ENCODE measurements at places on chromosomes 16 and 17.
A peak's percentile ranks its signal among the peaks of the same experiment; 100 is the strongest.

DNA sequence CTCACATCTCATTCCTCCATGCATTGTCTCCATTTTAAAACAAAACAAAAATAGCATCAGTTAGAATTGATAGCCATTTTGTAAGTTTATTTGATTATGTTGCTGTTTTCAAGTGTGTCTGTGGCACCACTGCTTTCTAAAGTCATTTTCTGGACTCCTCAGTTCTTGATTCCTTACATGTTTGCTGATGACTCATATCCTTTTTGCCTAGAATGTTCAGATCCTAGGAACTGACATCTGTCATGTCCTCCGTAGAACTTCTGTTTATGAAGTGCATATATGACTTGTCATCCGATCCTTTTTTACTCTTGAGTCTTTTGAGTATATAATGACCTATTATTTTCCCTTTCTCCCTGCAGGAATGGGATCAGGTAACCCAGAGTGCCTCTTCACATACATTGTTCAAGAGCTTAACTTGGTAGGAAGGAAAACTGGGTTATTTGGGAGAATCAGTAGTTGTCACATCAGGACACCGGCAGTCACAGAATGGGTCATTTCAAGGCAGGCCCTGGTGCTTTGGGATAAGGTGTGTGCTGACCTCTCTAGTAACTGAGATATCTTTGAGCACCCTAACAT, 69.2 kb downstream of the MAP2K4 start:
- no peak for DNase-seq

DNA sequence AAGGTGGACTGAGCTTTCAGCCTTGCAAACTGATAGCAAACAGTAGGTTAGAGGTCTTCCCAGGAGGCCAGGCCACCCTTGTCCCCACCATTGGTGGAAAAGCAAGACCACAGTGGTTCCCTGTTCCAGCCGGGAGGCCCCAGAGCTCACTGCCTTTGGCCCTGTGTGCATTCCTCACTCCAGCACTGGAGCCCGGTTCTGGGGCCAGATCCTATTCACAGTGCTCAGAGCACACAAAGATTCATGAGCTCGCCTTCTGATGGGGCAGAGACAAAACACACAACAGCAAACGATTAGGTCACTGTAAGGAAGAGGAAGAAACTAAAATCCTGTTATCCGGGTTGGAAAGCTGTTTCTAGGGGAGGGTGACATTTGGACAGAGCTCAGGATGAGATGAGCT, 5.6 kb upstream of the PGS1 start:
- DNase-seq = no peak

DNA sequence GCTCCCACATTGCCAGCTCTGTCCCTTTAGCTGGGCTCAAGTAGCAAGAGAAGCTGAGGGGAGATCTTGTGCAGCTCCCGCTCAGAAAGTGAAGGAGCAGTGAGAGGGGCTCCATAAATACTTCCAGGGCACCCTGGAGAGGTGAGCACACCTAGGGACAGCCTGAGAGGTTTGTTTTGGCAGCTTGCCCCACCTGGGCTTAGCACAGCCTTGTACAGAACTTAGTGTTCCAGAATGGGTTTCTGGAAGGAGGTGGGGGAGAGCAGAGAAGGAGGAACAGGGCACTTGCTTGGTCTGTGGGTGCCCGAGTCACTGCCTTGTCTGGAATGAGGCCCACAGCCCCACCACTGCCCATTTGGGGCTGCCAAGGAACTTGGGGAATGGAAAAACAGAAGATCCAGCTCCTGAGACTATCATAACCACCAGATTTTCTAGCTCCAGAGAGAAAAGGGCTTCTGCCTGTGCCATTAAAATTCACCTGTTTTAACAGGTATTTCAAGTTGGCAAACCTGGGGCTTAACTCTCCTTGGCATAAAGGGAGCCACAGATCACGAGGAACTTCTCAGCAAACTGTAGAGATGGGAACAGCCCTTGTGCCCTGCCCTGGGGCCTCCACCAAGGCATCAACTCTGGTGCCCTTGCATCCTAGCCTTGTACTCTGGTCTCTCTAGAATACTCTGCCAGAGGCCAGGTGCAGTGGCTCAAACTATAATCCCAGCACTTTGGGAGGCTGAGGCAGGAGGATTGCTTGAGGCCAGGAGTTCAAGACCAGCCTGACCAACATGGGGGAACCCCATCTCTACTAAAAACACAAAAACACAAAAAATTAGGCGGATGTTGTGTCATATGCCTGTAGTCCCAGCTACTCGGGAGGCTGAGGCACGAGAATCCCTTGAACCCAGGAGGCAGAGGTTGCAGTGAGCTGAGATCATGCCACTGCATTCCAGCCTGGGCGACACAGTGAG, 1.9 kb downstream of the PRR15L start:
- DNase-seq = no peak

DNA sequence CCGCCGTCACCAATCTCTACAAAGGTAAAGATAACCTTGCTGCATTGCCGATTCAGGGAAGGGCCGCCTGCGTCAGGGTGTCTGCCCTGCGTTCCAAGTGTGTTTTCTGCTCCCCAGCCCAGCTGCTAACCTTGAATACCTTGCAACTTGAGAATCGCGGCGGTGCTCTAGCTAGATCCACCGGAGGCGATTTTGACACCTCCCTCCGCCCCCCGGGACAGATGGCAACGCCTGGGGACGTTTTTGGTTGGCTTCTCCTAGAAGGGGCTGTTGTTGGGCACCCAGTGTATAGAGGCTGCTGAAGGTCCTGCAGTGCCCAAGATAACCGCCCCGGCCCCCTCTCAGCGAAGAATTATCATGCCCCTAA, 1.5 kb downstream of the HAPSTR1 start:
- no peak for DNase-seq

GRCh38 chr16:56613706-56614105, 5.3 kb downstream of the MT2A start:
- DNase-seq = no peak

DNA sequence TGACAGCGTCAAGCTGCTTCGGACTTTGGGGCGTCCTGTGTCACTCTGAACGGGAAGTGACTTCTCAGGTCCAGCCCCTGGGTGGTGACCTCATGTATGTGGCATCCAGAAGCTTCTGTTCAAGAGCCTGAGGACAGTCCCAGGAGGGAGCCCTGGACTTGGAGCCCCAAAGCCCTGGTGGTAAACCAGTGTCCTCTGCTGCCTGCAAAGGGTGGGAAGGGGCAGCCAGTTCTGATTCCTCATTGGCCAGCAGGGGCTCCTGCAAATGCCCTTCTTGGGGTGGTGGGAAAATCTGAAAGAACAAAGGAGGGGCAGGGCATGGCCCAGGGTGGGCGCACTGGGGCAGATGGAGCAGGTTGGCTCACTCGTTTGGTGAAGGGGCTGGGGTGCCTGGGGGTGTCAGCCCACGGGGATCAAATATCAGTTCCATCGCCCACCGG, 1.6 kb downstream of the OSGIN1 start:
- DNase-seq = peak; percentile 54

DNA sequence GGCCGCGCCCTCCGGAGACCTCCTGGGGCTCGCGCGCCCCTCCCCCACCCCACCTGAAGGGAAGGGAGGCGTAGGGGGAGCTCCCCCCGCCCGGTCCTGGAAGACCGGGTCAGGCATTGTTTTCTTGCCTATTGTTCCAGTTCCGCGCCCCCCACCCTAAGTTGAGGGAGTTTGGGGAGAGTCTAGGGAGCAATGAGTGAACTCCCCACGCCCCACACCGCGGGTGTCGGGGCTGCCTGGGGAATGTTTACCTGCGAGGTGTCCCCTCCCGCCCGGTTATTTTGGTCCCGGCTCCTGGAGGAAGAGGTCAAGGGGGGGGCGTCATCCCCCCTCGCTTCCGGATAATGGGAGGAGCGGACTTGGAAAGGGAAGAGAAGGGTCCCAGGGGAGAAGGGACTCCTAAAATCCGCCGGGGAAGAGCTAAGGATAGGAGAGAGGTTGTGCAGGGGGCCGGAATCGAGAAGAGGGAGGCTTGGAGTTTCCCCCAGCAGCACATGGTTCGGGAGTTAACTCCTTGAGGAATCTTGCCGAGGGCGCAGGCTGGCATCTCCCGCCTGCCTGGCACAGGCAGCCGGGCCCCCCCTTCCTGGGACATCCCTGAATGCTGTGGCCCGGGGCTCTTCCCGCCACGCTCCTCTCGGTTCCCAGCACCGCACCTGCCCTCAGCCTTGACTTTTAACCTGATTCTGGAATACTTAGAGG, 881 bp downstream of the MLLT6 start:
- DNase-seq = no peak

DNA sequence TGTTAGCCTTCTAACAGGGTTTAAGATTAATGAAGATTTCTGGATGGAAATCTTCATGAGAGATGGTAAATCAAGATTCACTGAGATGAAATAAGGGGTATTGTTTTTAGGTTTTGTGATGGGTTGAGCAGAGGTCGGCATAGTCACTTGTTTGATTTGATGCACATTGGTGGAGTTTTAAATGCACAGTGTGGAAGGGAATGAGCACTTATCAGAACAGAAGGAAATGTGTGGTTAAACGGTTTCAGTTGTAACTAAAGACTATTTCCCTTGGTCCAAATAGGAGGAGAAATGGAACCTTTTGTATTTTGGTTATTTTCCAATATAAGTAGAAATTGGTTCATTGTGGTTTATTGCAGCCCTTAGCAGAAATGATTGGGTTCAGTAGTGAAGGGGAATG, 34.1 kb downstream of the CBFB start:
- DNase-seq = no peak

DNA sequence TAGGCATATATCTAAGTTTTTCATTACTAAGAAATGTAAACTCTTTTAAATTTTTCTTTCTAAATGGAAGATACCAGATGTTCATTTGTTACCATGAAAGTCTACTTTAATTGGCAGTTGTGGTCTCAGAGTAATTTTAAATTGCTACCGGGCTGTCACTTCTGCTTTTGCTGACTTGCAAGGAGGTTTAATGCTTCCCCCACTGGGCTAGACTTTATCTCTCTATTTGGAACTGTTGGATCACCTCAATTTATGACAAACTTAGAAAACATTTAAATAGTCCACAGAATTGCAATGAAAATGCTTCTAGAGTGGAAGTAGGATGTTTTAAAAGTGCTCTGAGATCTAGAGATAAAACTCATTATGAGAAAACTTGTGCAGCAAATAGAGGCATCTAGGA, 479.8 kb upstream of the GOT2 start:
- no peak for DNase-seq

DNA sequence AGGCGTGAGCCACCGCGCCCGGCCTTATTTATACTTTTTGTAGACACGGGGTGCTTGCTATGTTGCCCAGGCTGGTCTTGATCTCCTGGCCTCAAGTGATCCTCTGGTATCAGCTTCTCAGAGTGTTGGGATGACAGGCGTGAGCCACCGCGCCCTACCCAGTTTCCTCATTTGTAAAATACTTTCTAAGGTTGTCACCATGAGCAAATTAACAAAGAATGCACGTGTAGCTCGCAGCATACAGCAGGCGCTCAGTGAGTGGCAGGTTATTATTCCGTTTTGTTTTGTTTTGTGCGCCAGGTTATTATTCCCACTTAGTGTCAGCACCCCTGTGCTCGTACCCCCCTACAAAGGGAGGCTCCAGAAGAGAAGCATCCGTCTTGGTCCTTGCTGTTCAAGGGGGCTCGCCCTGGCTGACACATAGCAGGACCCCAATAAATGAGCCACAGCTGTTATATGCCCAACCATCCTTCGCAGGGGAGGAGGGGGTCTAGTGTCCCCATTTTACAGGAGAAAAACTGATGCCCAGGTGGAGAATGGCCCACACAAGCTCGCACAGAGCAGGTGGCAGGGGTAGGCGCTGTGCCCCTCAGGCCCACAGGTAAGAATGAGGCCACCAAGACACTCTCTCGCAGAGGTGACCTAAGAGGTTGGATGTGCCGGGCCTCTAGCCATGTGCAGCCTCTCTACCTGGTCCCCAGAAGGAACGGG, 686 bp upstream of the MIEF2 start:
- DNase-seq = peak; percentile 56

GRCh38 chr16:73213732-73214455, 166.0 kb upstream of the ZFHX3 start:
- no peak for DNase-seq

GRCh38 chr17:49443862-49444261, 29.2 kb upstream of the PHB1 start:
- DNase-seq = no peak

GRCh38 chr16:25038239-25038954, 23.2 kb upstream of the ARHGAP17 start:
- DNase-seq = no peak

DNA sequence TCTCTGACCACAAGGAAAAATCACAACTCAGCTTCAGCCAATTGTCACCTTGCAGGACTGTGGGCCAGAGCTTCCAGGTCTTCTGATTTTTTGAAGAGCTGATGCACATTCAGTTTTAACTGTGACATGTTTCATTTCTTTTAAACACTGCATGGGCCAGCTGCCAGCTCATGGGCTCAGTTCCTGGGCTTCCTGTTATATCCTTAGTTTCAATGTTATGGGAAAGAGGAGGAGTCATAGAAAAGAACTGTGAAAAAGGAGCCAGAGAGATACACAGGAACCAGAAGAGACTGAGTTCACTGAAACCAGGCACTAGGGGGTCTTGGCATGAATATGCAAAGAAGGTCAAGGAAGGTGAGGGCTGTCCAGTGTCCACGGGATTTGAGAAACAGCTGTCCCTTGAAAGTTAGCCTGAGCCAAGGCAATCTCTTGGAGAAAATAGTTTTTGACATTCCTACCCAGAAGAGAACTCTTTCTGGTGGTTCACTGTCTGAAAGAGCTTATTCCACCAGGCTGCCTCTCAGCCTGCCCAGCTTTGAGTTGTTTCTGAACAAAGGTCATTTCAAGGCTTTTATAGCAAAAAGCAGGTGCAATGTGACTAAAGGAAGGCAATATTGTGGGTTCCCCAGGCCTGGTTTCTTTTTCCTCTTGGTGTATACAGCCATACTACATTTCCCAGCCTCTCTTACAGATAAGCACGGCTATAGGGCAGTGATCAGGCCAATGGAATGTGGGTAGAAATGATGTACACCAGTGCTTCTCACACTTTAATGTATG, 10.5 kb downstream of the PDILT start:
- DNase-seq = no peak

- DNase-seq = no peak
Measured at GRCh38 chr16:59487067-59487466, 753.0 kb upstream of the GOT2 start.

- DNase-seq = peak; percentile 64
Measured at GRCh38 chr16:67198238-67198734, 645 bp upstream of the ELMO3 start.

DNA sequence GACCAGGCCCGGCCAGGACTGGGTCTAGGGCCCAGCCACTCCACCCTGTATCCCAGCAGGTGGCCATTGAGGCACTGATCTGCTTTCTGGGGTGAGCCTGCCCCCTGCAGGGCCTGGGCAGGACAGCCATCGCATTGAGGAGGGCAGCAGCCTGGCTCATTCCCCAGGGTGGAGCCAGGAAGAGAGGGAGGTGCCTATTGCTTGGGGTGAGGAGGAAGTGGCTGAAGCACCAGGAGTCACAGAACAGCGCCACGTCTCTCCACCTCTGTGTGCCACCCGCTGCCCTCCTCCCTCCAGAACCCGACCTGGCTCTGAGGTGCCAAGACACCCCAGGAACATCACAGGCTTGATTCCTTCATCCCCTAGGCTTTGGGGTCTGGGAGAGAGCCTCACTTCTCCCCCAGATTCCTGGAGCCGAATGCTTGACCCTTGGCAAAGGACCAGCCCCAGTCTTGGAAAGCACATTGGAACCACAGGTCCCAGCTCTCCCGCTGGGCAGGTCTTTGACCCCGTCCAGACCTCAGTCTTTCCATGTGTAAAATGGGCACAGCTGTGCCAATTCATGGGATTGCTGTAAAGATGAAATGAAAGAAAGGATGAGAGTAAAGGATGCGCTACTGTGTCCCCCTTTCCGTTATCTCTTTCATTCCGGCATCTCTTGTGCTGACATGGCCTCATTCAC, 7.2 kb upstream of the KRT36 start:
- DNase-seq = peak; percentile 87

GRCh38 chr17:34178092-34178491, 77.0 kb upstream of the CCL2 start:
- DNase-seq = no peak
